ENCODE measurements at places on chromosomes 13 and 19.

DNA sequence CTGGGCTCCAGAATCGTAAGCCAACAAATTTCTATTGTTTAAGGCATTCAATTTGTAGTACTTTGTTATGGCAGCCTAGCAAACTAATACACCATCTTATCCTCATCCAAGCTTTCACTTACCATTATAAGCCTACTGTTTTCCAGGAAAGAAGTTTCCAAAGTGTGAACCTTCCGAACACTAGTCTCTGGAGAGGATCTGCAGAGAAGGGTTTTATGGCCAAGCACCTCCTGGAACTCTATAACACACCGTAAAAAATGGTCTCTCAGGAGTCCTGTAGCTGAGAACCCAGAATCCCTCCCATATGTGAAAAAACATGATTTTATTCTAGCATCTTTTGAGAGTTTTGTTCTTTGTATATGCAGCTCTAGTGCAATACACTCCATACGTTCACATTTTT lies 142.1 kb downstream of the POSTN start:
- no peak for DNase-seq

DNA sequence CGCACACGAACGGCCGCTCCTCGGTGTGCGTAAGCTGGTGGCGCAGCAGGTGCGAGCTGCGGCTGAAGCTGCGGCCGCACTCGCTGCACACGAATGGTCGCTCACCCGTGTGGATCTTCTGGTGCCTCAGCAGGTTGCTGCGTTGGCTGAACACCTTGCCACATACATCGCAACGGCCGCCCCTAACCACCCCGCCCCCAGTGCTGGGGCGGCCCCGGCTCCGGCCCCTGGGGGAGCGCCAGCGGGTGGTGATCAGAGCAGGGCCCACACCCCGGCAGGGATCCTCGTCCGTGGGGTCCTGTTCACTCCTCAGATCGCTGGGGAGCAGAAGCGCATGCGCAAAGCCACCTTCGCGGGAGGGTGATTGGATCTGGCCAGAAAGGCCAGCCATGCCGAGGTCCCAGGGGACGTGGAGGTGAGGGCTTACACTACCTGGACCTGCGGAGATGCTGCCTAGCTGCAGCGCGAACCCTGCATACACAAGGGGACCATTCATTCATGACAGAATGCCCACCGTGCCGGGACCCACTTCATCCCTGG lies 4.7 kb upstream of the UBE2M start:
- DNase-seq = no peak

DNA sequence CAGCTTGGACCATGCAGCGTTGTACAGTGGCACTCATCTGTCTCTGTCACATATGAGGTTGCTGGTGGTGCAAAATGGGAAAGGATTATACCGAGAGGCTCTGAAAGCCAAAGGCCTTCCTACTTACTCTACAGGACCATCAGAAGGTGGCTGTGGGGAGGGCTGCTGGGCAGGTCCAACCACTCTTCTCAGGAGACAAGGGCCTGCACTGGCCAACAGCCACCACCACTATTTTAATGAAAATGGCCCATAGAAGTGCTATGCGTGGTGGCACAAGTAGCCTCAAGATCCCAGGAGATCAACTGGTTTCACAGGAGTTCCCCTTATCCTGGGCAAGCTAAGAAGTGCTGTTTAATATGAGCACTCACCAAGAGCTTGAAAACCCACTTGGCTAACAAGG lies 52.3 kb downstream of the MRPL57 start:
- no peak for DNase-seq

- no peak for DNase-seq
These were observed 7.0 kb upstream of the RAB8A start for GRCh38 chr19:16104722-16105121.

- DNase-seq = no peak
These were observed 95.2 kb upstream of the CLDN10 start for GRCh38 chr13:95457294-95457693.

- DNase-seq = no peak
These were observed 3.9 kb downstream of the PPP5C start for GRCh38 chr19:46350758-46351159.

DNA sequence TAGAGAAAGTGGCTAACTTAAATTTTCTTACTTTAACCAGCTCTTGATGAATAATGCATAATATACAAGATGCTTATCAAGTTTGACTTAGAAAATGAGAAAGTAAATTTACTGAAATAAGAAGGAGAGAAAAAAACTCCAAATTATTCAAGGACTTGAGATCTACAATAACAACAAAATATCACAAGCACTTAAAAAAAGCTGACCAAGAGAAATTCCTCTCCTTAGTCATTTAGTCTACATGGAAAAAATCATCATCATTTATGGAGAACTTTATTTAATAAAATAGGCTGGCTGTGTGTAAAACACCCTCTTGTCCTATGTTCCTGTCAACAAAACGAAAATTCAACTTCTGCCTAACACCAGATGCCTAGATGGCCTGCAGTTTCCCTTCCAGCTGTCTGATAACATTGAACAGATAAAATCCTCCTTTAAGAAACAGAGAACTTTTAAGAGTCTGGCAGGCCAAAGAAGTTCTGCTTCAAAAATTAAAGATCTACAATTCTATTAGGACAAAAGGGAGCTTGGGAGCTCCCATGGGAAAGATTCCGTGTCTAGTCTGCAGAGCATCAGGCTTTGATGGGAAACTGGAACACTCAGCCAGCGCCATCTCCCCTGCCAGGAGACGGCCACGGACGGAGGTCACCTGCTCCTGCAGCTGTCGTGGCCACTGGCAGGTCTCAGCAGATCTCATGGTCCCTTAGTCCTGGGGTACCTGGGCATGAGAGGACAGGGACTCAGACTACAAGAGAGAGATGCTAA lies 37.9 kb upstream of the ATP11A start:
- DNase-seq = no peak

GRCh38 chr19:29845574-29846176 lies 33.9 kb downstream of the CCNE1 start:
- DNase-seq = peak; percentile 61

DNA sequence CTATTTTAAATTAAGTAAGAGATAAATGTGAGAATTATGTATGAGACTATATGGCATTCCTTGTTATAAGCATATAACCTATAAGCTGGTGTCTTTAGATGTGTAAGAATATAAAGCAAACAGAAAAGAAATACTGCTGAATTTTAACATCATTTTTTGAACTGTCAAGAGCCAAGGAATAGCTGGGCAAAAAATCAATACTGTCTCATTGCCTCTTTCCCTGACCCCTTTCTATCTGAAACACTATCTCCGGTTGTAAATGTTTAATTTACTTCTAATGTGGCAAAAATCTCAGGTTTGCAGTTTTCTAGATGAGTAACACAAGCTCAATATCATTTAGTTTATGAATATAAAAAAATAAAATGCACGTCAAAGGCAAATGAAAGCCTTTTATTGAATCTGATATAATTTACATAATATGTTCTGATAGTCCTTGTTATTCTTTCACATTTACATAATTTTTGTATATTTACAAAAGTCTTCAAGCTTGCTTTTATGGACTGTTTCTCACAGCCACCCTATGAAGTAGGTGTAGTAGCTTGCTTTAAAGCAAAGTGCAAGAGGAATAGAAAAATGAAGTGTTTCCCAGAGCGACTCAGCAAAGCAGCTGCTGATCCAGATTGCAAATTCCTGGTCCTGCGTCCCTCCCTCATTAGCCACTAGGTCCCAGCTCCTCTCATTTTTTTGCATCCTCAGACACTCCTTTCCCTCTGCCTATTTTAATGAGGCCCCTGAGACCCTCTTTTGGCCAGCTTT lies 188.2 kb upstream of the RFC3 start:
- no peak for DNase-seq

- no peak for DNase-seq
These were observed 18.2 kb downstream of the EFNB2 start for GRCh38 chr13:106517109-106517847.

DNA sequence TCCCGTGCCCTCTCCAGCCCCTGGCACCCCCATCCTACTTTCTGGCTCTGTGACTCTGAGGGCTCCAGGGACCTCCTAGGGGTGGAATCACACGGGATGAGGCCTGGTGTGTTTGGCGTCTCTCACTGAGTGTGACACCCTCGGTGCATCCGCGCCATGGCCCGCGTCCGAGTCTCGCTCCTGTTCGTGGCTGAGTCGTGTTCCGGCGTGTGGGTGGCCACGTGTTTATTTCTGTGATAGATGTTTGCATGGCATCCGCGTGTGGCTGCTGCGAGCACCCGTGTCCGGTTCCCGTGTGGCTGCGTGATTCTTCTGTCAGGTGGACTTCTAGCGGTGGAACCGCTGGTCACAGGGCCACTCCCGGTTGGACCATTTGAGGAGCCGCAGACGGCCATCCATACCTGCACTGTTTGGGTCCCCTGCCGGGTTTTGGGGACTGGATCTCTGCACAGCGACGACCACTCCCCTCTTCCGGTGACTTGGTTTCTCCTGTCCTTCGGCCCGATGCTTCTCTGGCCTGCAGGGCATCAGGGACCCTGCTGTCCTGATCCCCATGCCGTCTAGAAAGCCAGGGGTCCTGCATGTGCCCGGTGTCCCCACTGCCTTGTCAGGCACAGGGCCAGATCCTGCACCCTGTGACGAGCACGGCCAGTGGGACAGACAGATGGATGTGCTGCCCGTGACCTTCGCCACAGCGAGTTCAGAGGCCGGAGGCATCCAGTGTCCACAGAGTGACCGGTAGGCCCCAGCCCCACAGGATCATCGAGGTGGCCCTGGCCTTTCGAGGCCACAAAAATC lies 8.5 kb downstream of the CSNK1G2 start:
- no peak for DNase-seq

Measured in ACHN (cell line).